ENCODE measurements at places on chromosomes 12 and 14. TPM values are rescaled to one million over a fixed set of nuclear protein-coding genes. Genes with fewer than 3 reads are reported as not detected.
A peak's percentile ranks its signal among the peaks of the same experiment; 100 is the strongest.

Gene PRICKLE1
- polyA plus RNA-seq: 25.7 TPM

DNA sequence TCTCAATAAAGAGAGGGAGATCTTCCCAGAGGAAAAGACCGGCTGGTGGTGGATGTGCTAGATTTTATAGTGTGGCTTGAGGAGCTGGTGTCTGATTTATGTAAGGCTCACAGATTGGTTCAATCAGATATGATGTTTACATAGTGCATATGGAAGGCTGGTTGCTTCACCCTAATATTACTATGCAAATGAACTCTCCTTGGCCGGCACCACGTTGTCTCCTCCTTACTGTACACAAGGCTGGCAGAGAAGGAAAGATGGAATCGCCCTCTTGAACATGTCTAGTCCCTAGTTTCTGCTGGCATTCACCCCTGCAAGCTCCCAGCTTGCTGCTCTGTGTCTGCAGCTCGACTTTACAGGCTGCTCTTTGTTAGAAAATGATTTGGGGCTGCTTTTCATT lies 8.9 kb downstream of the FAM186A start:
- H3K27me3 ChIP-seq: no peaks in the 10 kb centered on the region

DNA sequence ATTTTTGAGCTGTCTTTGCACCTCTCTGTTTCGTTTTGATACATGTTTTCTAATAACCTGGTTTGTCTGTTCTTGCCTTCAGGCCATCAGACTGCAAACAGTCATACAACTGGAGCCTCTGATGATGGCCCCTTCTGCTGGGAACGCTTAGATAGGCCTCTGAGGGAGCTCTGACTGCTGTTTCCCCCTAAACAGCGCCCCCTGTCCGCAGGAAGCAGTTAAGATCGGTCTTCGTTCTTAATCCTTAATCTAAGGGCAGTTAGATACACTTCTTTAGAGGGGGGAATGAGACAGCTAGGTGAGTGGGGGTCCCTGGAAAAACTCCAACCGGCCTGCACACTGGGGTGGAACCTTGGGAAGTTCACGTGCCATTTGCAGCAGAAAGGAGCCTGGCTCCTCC lies 1338.8 kb upstream of the SEL1L start:
- peak; percentile 0 for DNase-seq
- no peaks in the 10 kb centered on the region for H3K4me1 ChIP-seq
- no peak overlapping the region for H3K27ac ChIP-seq
- H3K4me3 ChIP-seq: no peak overlapping the region
- no peaks in the 10 kb centered on the region for H3K27me3 ChIP-seq
- H3K36me3 ChIP-seq: no peaks in the 10 kb centered on the region

- no peak for DNase-seq
- no peak overlapping the region for H3K27ac ChIP-seq
- H3K36me3 ChIP-seq: no peaks in the 10 kb centered on the region
Observed at GRCh38 chr12:80314741-80315140, 129.3 kb upstream of the PTPRQ start.

GRCh38 chr12:81465876-81466275 lies 293.3 kb downstream of the PPFIA2 start:
- no peaks in the 10 kb centered on the region for H3K27me3 ChIP-seq
- no peak overlapping the region for H3K27ac ChIP-seq
- DNase-seq: no peak
- no peak overlapping the region for H3K4me3 ChIP-seq
- H3K36me3 ChIP-seq: no peaks in the 10 kb centered on the region

Gene PARPBP
- polyA plus RNA-seq: 10.3 TPM

Gene MAP3K12
- polyA plus RNA-seq: 8.7 TPM

- H3K4me3 ChIP-seq: peak overlapping the region; percentile 22
- H3K4me1 ChIP-seq: peaks cover 45% of the 10 kb centered on the region
- H3K27me3 ChIP-seq: no peaks in the 10 kb centered on the region
- H3K27ac ChIP-seq: peak overlapping the region; percentile 89
- peaks cover 23% of the 10 kb centered on the region for H3K36me3 ChIP-seq
- peak; percentile 91 for DNase-seq
Observed at GRCh38 chr14:103418481-103418818, 33.2 kb downstream of the MARK3 start.

DNA sequence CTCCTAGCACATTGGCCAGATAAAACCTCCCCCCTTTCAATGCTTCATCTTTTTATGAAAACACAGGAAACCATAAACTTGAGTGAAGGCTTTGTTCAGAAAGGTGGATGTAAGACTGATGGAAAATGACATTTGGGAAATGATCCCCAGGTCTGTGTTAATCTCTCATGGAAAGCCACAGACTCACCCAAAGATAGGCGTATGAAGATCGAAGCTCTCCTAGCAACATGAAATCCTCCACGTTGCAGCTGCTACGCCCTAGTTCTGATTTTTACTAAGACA lies 63.4 kb upstream of the PTGR2 start:
- no peaks in the 10 kb centered on the region for H3K36me3 ChIP-seq
- H3K4me1 ChIP-seq: peaks cover 46% of the 10 kb centered on the region
- no peak for DNase-seq
- peak overlapping the region; percentile 99 for H3K27ac ChIP-seq
- H3K4me3 ChIP-seq: peak overlapping the region; percentile 82
- H3K27me3 ChIP-seq: no peaks in the 10 kb centered on the region

DNA sequence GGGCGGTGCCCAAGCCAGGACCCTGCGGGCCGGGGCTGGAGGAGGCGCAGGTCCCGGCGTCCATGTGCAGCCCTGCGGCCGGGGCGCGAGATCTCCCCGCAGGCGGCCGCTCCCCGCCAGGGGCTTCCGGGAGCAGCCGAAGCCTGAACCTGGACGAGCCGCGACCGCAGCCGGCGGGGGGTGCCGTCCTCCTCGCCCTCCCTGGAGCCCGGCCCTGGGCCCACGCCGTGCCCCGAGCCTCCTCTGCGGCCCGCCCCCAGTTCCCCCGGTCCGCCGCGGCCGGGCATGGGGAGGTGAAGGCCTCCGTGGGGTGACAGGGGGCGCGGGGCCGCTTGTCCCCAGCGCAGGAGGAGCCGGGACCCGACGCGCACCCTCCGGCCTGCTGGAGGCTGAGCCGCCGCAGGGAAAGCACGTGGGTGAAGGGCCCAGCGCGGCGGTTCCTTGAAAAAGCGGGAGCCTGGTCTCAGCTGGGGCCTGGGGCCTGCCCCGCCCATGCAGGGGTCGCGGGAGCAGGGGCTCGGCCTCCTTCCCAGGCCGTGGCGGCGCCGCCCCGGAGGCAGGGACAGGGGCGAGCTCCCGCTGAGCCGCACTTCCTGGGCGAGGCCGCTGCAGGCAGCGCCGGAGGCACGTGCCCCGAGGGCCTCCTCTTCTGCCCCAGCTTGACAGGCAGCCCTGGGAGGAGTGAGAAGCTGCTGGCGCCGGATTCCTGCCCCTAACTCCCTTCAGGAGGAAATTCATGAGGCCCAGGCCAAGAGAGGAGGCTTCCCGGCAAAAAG lies 55.6 kb upstream of the PPP2R5C start:
- no peaks in the 10 kb centered on the region for H3K4me1 ChIP-seq
- no peak overlapping the region for H3K4me3 ChIP-seq
- DNase-seq: peak; percentile 34
- peaks cover 16% of the 10 kb centered on the region for H3K27me3 ChIP-seq
- H3K36me3 ChIP-seq: no peaks in the 10 kb centered on the region

- H3K4me1 ChIP-seq: 0 out of 2 replicates have a peak, but pooled peaks cover 3% of the 10 kb centered on the region
- H3K4me3 ChIP-seq: no peak overlapping the region
Observed at GRCh38 chr12:52257074-52257551, 17.3 kb upstream of the KRT86 start.

Gene MYF6
- not detected for polyA plus RNA-seq

GRCh38 chr12:2323532-2324255 lies 270.9 kb downstream of the CACNA1C start:
- DNase-seq: no peak
- H3K4me1 ChIP-seq: peaks cover 13% of the 10 kb centered on the region
- no peak overlapping the region for H3K27ac ChIP-seq
- no peaks in the 10 kb centered on the region for H3K36me3 ChIP-seq
- H3K4me3 ChIP-seq: no peak overlapping the region

DNA sequence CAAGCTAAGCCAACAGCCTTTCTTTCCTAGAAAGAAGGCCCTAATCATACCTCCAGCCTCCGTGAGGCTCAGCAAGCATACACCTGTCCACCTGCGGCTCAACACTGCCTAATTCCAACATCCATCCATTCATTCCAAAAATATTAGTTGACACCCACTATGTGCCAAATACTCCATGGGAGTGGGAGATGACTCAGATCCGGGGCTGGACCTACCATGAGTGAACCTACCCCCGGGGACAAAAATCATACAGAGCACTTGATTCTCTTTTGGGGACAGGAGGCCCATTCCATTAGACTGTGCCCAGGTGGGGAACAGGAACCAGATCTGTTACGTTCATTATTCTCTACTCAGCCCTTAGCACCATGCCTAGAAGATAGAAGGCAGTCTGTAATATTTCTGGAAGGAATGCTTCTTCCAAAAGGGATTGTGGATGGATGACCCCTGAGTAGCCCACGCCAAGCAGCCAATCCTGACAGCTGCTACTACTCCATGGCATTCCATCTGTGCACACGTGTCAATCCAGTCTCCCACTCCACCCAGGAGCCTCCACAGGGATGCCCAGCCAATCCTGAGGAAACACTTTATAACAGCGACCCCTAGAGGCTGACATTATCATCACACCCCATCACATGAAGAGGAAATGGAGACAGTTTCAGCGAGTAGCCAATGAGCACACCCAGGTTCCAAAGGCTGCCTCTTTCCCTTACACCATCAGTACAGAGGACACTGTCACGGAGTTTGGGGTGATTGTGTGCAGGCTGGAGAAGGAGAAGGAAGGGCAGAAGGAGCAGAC lies 170.7 kb downstream of the ESRRB start:
- no peaks in the 10 kb centered on the region for H3K36me3 ChIP-seq
- DNase-seq: peak; percentile 29
- H3K4me3 ChIP-seq: no peak overlapping the region
- no peaks in the 10 kb centered on the region for H3K4me1 ChIP-seq

- no peak overlapping the region for H3K4me3 ChIP-seq
- H3K36me3 ChIP-seq: no peaks in the 10 kb centered on the region
- H3K27ac ChIP-seq: no peak overlapping the region
- DNase-seq: no peak
Observed at GRCh38 chr14:99023371-99023770, 248.6 kb downstream of the BCL11B start.

DNA sequence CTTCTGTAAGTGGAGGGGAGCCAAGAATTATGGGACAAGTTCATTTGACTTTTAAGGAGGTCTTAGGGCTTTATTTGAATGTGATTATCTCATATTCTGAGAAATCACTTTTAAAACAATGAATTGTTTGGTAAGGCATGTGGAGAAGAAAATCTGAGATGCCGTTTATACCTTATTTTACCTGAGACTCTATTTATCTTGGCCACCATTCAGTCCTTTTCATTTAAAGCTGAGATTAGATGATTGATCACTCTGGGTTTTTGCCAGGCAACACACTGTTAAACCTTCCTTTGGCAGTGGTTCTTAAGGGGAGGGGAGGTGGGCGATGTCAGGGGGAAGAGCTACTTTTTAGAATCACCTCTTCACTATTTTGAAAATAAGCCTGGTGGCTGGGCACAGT lies 11.4 kb downstream of the CAND1 start:
- H3K36me3 ChIP-seq: peaks cover 13% of the 10 kb centered on the region
- H3K4me3 ChIP-seq: no peak overlapping the region
- H3K27me3 ChIP-seq: no peaks in the 10 kb centered on the region
- DNase-seq: no peak
- H3K4me1 ChIP-seq: peaks cover 23% of the 10 kb centered on the region

Gene TMPRSS12
- not detected for polyA plus RNA-seq

GRCh38 chr14:92417759-92418158 lies 94.8 kb downstream of the SLC24A4 start:
- H3K4me1 ChIP-seq: no peaks in the 10 kb centered on the region
- no peaks in the 10 kb centered on the region for H3K36me3 ChIP-seq
- DNase-seq: no peak

DNA sequence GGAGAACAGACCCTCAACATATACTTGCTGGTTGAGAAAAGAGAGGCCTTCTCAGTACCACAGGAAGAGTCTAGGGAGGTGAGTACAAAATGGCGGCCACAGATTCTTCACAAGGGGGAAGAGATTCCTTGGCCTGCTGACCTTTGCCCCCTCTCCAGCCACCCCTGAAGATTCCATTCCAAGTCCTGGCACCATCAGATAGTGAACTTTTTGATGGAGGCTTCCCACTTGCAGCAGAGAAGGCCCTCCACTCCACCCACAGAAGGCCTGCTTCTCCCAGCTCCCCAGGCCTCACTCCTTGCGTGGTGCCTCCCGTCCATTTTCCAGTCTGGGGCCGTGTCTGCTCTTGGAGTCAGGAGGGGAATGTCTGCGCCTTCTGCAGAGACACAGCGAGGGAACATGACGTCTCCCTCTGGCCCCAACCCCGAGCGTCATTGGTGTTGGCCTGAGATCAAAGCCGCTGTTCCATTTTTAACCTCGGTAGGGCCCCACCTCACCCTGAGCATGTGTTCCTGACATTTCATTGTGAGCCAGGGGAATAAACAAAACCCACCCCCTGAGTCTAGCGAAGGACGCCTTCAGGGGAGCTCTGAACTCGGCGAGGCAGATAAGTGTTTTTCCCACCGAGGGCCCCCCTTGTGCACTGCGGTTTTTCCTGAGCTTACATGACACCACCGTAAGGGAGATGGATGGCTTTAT lies 268.7 kb upstream of the TBX3 start:
- H3K27ac ChIP-seq: no peak overlapping the region
- H3K27me3 ChIP-seq: no peaks in the 10 kb centered on the region
- H3K36me3 ChIP-seq: no peaks in the 10 kb centered on the region
- DNase-seq: no peak

Gene CD69
- not detected for polyA plus RNA-seq

GRCh38 chr12:77299001-77299400 lies 233.6 kb upstream of the E2F7 start:
- peak; percentile 37 for DNase-seq
- no peaks in the 10 kb centered on the region for H3K36me3 ChIP-seq
- H3K4me1 ChIP-seq: peaks cover 25% of the 10 kb centered on the region
- peak overlapping the region; percentile 61 for H3K27ac ChIP-seq
- no peaks in the 10 kb centered on the region for H3K27me3 ChIP-seq

DNA sequence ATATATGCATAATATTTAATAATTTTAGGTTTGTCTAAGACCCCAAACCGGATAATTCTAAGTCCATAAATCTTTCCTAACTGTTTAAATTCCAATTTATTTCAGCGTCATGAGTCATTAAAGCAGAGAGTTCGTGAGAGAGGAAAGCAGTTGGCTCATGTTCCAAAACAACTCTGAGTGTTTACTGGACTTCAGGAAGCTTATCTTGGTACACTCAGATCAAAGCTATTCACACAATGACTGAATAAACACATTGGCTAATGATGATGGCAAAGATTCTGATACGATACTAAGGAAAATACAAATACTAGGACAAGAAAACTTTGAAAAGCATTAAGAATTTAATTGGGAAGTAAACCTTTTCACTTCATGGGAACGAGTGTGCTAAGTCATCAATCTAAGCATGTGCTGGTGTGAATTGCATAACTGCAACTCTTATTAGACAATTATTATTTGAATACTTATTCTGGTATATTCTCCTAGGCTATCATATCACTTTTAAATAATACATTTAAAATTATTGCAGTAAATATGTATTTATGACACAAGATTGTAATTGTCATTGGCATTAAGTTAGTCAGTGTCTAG lies 34.8 kb upstream of the CLEC14A start:
- H3K27me3 ChIP-seq: no peaks in the 10 kb centered on the region
- H3K27ac ChIP-seq: peak overlapping the region; percentile 57
- no peaks in the 10 kb centered on the region for H3K36me3 ChIP-seq
- peaks cover 40% of the 10 kb centered on the region for H3K4me1 ChIP-seq
- H3K4me3 ChIP-seq: 0 out of 2 replicates have a peak overlapping the region, but pooled peaks have one; percentile 14
- peak; percentile 94 for DNase-seq

- H3K36me3 ChIP-seq: peaks cover 8% of the 10 kb centered on the region
- H3K27ac ChIP-seq: no peak overlapping the region
- H3K4me3 ChIP-seq: no peak overlapping the region
- DNase-seq: no peak
- H3K27me3 ChIP-seq: no peaks in the 10 kb centered on the region
Observed at GRCh38 chr12:116719731-116720528, 17.9 kb downstream of the SPRING1 start.

Gene PTMS
- polyA plus RNA-seq: 238 TPM
